ENCODE measurements at places on chromosomes 1 and 21. TPM values are rescaled to one million over a fixed set of nuclear protein-coding genes. Genes with fewer than 3 reads are reported as not detected.

Gene ELAPOR1
- total RNA-seq: 1.1 TPM

Gene SPRR1A
- total RNA-seq: not detected

GRCh38 chr1:82979593-82980236 lies 1019.2 kb downstream of the TTLL7 start:
- peaks cover 43% of the 10 kb centered on the region for H3K4me1 ChIP-seq
- H3K27me3 ChIP-seq: no peaks in the 10 kb centered on the region
- H3K4me3 ChIP-seq: no peak overlapping the region

Gene CFAP74
- 0.39 TPM for total RNA-seq

DNA sequence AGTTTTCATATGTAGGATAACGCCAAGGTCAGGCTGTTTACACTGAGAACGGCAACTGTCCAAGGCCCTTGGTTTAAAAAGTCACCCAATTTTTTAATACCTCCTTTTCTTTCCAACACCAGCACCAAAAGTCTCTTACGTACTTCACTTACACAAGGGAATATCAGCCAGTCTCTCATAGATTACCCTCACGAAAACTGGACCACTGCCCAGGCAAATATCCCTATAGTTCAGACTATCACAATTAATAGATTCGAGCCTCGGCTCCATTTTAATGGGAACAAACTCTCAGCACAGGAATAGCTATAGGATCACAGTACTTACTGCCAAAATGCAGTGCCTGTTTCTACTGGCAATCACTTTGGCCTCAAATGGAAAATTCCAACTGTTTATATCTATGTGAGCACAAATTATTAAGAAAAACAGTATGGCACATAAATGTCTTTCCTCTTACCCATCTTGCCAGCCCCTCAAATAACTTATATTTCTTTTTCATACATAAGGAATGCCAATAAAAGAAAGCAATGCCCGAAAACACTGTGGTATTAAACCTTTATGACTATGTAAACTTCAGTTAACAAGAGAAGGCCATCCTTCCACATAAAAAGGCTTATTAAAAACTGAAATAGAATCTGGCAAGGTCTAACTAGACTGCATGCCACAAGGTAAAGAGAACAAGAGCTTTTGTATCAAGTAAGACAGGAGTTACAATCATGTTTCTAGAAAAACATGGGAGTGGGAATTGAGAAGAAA lies 97.8 kb downstream of the SLC45A1 start:
- H3K27ac ChIP-seq: peak overlapping the region; percentile 10
- peaks cover 9% of the 10 kb centered on the region for H3K36me3 ChIP-seq
- H3K27me3 ChIP-seq: no peaks in the 10 kb centered on the region
- H3K4me3 ChIP-seq: no peak overlapping the region

- no peak overlapping the region for H3K4me3 ChIP-seq
- H3K36me3 ChIP-seq: no peaks in the 10 kb centered on the region
- no peak overlapping the region for H3K27ac ChIP-seq
- H3K4me1 ChIP-seq: peaks cover 7% of the 10 kb centered on the region
Observed at GRCh38 chr1:96116731-96117130, 604.9 kb upstream of the PTBP2 start.

- DNase-seq: no peak
- peaks cover 30% of the 10 kb centered on the region for H3K36me3 ChIP-seq
- H3K4me3 ChIP-seq: no peak overlapping the region
- no peak overlapping the region for H3K27ac ChIP-seq
- H3K4me1 ChIP-seq: no peaks in the 10 kb centered on the region
- peaks cover 3% of the 10 kb centered on the region for H3K27me3 ChIP-seq
Observed at GRCh38 chr1:208988811-208989222, 594.7 kb upstream of the CAMK1G start.

Gene IFI16
- total RNA-seq: 3.2 TPM

- DNase-seq: no peak
- no peak overlapping the region for H3K27ac ChIP-seq
- no peak overlapping the region for H3K4me3 ChIP-seq
Observed at GRCh38 chr1:245278846-245279245, 124.1 kb downstream of the KIF26B start.

- H3K4me3 ChIP-seq: no peak overlapping the region
- no peak overlapping the region for H3K27ac ChIP-seq
- H3K36me3 ChIP-seq: no peaks in the 10 kb centered on the region
- no peaks in the 10 kb centered on the region for H3K4me1 ChIP-seq
- H3K27me3 ChIP-seq: no peaks in the 10 kb centered on the region
- DNase-seq: no peak
Observed at GRCh38 chr21:24727803-24728440, 879.4 kb downstream of the MRPL39 start.

Gene FABP3
- 18.0 TPM for total RNA-seq

DNA sequence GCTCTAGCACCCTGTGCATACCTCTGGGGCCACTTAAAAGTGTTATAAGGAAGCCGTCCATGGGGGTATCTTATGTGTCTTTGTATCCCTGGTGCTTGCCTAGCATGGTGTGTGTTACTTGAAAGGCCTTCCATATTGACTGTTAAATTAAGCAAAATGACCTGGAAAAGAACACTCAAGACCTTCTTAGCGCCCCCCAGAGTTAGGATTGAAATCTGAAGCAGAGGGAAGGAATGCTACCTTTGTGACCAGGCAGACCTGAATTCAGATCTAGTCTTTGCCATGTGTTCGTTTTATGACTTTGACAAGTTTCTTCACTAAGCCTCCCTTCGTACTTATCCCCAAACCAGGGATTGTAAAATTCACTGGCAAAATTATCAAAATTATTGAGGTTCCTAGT lies 59.9 kb downstream of the SLC22A15 start:
- peak; percentile 19 for DNase-seq
- H3K27ac ChIP-seq: no peak overlapping the region
- no peaks in the 10 kb centered on the region for H3K36me3 ChIP-seq
- H3K4me1 ChIP-seq: peaks cover 4% of the 10 kb centered on the region
- H3K27me3 ChIP-seq: no peaks in the 10 kb centered on the region

Gene FMO5
- total RNA-seq: 1.7 TPM

GRCh38 chr1:84598846-84599741 lies 24.9 kb upstream of the CTBS start:
- H3K27me3 ChIP-seq: peaks cover 3% of the 10 kb centered on the region
- H3K4me3 ChIP-seq: no peak overlapping the region
- DNase-seq: no peak
- no peak overlapping the region for H3K27ac ChIP-seq

- H3K36me3 ChIP-seq: no peaks in the 10 kb centered on the region
- peaks cover 55% of the 10 kb centered on the region for H3K4me1 ChIP-seq
- no peaks in the 10 kb centered on the region for H3K27me3 ChIP-seq
Observed at GRCh38 chr1:8396083-8396785, 78.3 kb downstream of the SLC45A1 start.

DNA sequence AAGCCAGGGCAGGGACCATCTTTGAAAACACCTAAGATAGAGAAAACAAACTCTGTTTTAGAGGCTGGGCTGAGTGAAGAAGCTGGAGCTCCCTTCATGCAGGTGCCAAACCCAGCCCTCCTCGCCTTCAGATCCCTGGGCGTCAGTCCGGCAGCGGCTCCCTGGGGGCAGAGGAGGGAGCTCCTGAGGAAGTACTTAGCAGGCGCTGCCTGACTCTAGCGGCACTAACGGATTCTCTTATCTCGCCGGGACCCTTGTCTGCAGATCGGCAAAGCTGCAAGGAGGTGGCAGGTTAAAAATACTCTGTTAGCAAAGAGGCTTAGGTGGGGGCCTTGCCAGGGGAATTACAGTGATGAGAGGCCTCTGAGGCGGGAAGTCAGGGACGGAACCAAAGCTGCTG lies 79.6 kb downstream of the PLXNA2 start:
- H3K4me3 ChIP-seq: no peak overlapping the region
- H3K36me3 ChIP-seq: no peaks in the 10 kb centered on the region
- no peak overlapping the region for H3K27ac ChIP-seq
- no peaks in the 10 kb centered on the region for H3K27me3 ChIP-seq
- no peak for DNase-seq

DNA sequence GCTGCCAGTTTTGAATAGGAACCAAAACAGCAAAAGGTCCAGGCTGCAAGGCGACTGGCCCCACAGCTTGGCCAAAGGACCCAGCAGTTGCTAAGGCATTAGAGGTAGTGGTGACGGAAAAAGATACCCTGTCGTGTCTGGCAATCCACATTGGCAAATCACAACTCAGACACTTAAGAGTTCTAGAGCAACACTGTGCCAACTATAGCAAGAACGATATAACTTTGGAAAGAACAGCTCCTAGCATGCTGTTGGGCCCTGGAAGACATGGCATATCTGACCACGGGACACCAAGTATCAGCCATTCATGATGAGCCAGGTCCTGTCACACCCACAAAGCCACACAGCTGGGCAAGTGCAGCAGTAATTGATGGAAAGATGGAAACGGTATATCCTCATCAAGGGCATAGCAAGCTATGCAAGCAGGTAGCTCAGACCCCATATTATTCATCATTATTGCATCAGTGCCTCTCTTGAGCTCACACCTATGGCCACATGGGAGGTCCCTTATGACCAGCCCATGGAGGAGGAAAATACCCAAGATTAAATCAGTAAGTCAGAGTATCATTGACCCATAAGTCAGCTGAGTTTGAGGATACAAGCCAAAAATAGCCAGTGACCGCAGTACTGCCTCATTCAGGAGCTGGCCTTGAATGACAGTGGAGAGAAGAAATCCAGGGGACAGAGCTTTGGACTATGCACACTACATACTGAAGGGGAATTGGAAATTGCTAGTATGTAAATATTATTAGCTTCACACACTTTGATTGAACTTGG lies 221.2 kb downstream of the SETD4 start:
- H3K27ac ChIP-seq: no peak overlapping the region
- H3K4me3 ChIP-seq: no peak overlapping the region
- H3K36me3 ChIP-seq: no peaks in the 10 kb centered on the region
- DNase-seq: no peak

GRCh38 chr1:111483166-111483565 lies 9.4 kb downstream of the C1orf162 start:
- H3K27ac ChIP-seq: no peak overlapping the region
- no peaks in the 10 kb centered on the region for H3K27me3 ChIP-seq
- H3K4me1 ChIP-seq: no peaks in the 10 kb centered on the region
- H3K4me3 ChIP-seq: no peak overlapping the region

GRCh38 chr1:4016351-4017130 lies 116.5 kb upstream of the C1orf174 start:
- H3K36me3 ChIP-seq: peaks cover 62% of the 10 kb centered on the region
- H3K4me3 ChIP-seq: no peak overlapping the region
- DNase-seq: no peak
- H3K27me3 ChIP-seq: peaks cover 19% of the 10 kb centered on the region

Gene NBPF6
- total RNA-seq: not detected

- H3K27me3 ChIP-seq: peaks cover 18% of the 10 kb centered on the region
- H3K4me1 ChIP-seq: peaks cover 27% of the 10 kb centered on the region
- DNase-seq: no peak
- peaks cover 23% of the 10 kb centered on the region for H3K36me3 ChIP-seq
- H3K4me3 ChIP-seq: no peak overlapping the region
- H3K27ac ChIP-seq: no peak overlapping the region
Observed at GRCh38 chr1:159927849-159928431, 2.6 kb upstream of the TAGLN2 start.

Gene DCDC2B
- not detected for total RNA-seq

Gene PLEKHN1
- 3.0 TPM for total RNA-seq

GRCh38 chr1:935751-936231 lies 12.1 kb downstream of the SAMD11 start:
- peaks cover 14% of the 10 kb centered on the region for H3K4me1 ChIP-seq
- peak; percentile 56 for DNase-seq
- H3K4me3 ChIP-seq: peak overlapping the region; percentile 60
- no peaks in the 10 kb centered on the region for H3K36me3 ChIP-seq
- H3K27me3 ChIP-seq: peaks cover 83% of the 10 kb centered on the region

- H3K4me1 ChIP-seq: peaks cover 4% of the 10 kb centered on the region
- peak overlapping the region; percentile 38 for H3K27ac ChIP-seq
- H3K4me3 ChIP-seq: peak overlapping the region; percentile 72
- no peak for DNase-seq
Observed at GRCh38 chr1:210311726-210312493, 16.8 kb upstream of the HHAT start.

- no peak overlapping the region for H3K4me3 ChIP-seq
- H3K4me1 ChIP-seq: no peaks in the 10 kb centered on the region
- no peaks in the 10 kb centered on the region for H3K36me3 ChIP-seq
- no peaks in the 10 kb centered on the region for H3K27me3 ChIP-seq
- H3K27ac ChIP-seq: no peak overlapping the region
Observed at GRCh38 chr1:158445376-158445775, 16.3 kb upstream of the OR10K1 start.

Gene SPATA17
- total RNA-seq: 0.46 TPM

GRCh38 chr1:54814126-54814498 lies 13.0 kb upstream of the TTC22 start:
- H3K4me3 ChIP-seq: no peak overlapping the region
- peaks cover 7% of the 10 kb centered on the region for H3K27me3 ChIP-seq
- H3K27ac ChIP-seq: peak overlapping the region; percentile 71
- H3K36me3 ChIP-seq: no peaks in the 10 kb centered on the region

GRCh38 chr1:93021539-93022134 lies 57.4 kb upstream of the MTF2 start:
- peaks cover 10% of the 10 kb centered on the region for H3K4me1 ChIP-seq
- H3K27ac ChIP-seq: no peak overlapping the region
- DNase-seq: no peak
- no peaks in the 10 kb centered on the region for H3K36me3 ChIP-seq
- no peaks in the 10 kb centered on the region for H3K27me3 ChIP-seq

GRCh38 chr1:34054920-34055319 lies 110.1 kb downstream of the CSMD2 start:
- peaks cover 21% of the 10 kb centered on the region for H3K4me1 ChIP-seq
- H3K4me3 ChIP-seq: no peak overlapping the region
- H3K27me3 ChIP-seq: no peaks in the 10 kb centered on the region
- no peak overlapping the region for H3K27ac ChIP-seq
- H3K36me3 ChIP-seq: peaks cover 13% of the 10 kb centered on the region
- no peak for DNase-seq

GRCh38 chr1:225410036-225410435 lies 17.8 kb downstream of the LBR start:
- no peak for DNase-seq
- no peak overlapping the region for H3K27ac ChIP-seq
- H3K4me3 ChIP-seq: no peak overlapping the region
- H3K36me3 ChIP-seq: peaks cover 47% of the 10 kb centered on the region
- H3K27me3 ChIP-seq: no peaks in the 10 kb centered on the region
- H3K4me1 ChIP-seq: peaks cover 36% of the 10 kb centered on the region

DNA sequence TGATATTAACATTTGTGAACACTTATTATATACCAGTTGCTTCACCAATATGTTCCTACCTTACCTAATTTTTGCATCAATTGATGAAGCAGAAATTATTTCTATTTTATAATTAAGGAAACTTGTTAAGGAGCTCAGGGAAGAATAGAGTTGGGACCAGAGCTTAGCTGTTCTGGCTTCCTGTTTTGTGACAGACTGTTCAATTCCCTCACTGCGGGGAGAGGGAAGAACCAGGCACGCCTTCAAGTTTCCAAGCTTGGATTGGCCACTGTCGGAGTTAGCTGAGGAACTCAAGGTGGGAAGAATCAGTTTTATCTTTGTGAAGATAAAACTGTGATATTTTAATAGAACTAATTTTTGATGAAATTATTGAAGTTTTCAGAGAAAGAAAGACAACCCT lies 142.3 kb upstream of the LMO4 start:
- H3K36me3 ChIP-seq: no peaks in the 10 kb centered on the region
- DNase-seq: no peak
- H3K27ac ChIP-seq: no peak overlapping the region
- peaks cover 13% of the 10 kb centered on the region for H3K4me1 ChIP-seq
- H3K4me3 ChIP-seq: no peak overlapping the region

Gene MFSD2A
- total RNA-seq: 12.9 TPM

Gene NLRP3
- 0.11 TPM for total RNA-seq

All from WTC11 (cell line).